Thymus (tissue), 14 donors: ENCODE measurements at places on chromosomes 7 and 10. TPM values are rescaled to one million over a fixed set of nuclear protein-coding genes. Genes with fewer than 3 reads are reported as not detected.

C1QL3 gene
- 0.05 TPM for polyA plus RNA-seq

FAM25G gene
- polyA plus RNA-seq = 4.2 TPM

LIPA gene
- polyA plus RNA-seq = 62.3 TPM

TRPV5 gene
- polyA plus RNA-seq = 0.02 TPM

MEOX2 gene
- polyA plus RNA-seq = 3.4 TPM

SLC26A3 gene
- polyA plus RNA-seq = 0.11 TPM

TAS2R4 gene
- polyA plus RNA-seq = 0.41 TPM

TCAF1 gene
- polyA plus RNA-seq = 13.6 TPM

PRKG1 gene
- polyA plus RNA-seq = 2.5 TPM

MMRN2 gene
- 9.3 TPM for polyA plus RNA-seq

FKBP6 gene
- 0.50 TPM for polyA plus RNA-seq

EBLN1 gene
- 0.11 TPM for polyA plus RNA-seq

SPDYE9 gene
- polyA plus RNA-seq = 0.07 TPM

SEC61G gene
- 357 TPM for polyA plus RNA-seq

DGKI gene
- 0.14 TPM for polyA plus RNA-seq

LRRC61 gene
- polyA plus RNA-seq = 11.3 TPM

GSDME gene
- polyA plus RNA-seq = 10.7 TPM

SPDYE2 gene
- polyA plus RNA-seq = 0.05 TPM

AASS gene
- 6.7 TPM for polyA plus RNA-seq

DRGX gene
- 0.30 TPM for polyA plus RNA-seq
